SW 1271 (cell line): ENCODE measurements at places on chromosomes 1 and 21.

DNA sequence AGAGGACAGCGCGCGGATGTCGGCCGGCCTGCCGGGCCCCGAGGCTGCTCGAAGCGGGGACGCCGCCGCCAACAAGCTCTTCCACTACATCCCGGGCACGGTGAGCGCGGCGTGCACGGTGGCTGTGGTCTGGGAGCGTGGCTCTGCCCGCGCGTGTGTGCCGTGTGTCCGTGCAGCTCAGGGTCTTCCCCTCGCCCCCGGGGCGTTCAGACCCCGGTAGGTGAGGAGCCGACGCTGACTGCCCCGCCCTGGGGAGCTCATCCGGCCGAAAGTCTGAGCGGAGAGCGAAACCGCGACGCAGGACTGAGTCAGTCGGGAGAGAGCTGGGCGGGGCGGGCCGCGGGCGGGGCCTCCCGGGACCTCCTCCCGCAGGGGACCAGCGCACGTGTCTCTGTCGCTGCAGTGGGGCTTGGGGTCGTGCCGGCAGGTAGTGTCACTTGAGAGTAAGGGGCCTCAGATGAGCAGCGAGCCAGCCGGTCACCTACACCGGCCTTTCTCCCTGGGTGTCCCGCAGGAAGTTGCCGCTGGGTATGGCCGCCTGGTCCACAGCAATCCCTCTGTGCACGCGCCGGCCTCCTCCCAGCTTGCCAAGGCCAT, 520 bp downstream of the PLEKHN1 start:
- DNase-seq, result no peak

DNA sequence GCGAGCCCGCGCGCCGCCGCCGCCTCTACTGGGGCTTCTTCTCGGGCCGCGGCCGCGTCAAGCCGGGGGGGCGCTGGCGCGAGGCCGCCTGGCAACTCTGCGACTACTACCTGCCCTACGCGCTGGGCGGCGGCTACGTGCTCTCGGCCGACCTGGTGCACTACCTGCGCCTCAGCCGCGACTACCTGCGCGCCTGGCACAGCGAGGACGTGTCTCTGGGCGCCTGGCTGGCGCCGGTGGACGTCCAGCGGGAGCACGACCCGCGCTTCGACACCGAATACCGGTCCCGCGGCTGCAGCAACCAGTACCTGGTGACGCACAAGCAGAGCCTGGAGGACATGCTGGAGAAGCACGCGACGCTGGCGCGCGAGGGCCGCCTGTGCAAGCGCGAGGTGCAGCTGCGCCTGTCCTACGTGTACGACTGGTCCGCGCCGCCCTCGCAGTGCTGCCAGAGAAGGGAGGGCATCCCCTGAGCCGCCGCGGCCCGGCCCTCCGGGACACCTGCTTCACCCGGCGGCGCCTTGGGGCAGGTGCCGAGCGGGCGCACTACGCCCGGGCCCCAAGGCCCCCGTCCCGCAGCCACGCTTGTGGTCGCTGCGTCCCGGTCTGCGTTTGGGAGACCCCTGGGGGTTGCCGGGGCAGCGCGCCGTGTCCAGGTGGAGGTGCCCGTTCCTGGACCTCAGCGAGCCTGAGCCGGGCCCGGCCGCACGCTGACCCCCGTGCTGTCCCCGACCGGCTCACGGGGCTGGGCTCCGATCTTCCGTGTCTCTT, 944 bp downstream of the B3GALT6 start:
- DNase-seq, result no peak

GRCh38 chr1:234665975-234666605, 56.1 kb upstream of the IRF2BP2 start:
- DNase-seq, result no peak

GRCh38 chr1:4711416-4712275, 57.2 kb downstream of the AJAP1 start:
- DNase-seq, result no peak

DNA sequence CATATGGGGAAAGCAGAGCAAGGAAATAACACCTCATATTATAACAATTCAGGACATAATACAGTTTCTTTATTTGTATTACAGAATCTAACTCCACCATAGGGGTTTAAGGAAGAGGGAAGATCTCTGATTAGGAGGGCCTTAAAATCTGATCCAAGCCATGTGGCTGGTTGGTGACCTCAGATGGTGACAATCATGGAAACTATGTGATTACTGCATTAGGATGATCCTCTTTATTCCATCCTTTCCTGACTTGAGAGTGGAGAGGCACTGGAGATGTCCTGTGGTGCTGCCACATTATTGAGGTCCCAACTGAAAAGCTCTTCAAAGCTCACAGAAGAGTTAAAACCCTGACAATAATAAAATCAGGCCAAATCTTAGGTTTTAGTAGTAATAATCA, 168.1 kb upstream of the BEND5 start:
- DNase-seq, result no peak

DNA sequence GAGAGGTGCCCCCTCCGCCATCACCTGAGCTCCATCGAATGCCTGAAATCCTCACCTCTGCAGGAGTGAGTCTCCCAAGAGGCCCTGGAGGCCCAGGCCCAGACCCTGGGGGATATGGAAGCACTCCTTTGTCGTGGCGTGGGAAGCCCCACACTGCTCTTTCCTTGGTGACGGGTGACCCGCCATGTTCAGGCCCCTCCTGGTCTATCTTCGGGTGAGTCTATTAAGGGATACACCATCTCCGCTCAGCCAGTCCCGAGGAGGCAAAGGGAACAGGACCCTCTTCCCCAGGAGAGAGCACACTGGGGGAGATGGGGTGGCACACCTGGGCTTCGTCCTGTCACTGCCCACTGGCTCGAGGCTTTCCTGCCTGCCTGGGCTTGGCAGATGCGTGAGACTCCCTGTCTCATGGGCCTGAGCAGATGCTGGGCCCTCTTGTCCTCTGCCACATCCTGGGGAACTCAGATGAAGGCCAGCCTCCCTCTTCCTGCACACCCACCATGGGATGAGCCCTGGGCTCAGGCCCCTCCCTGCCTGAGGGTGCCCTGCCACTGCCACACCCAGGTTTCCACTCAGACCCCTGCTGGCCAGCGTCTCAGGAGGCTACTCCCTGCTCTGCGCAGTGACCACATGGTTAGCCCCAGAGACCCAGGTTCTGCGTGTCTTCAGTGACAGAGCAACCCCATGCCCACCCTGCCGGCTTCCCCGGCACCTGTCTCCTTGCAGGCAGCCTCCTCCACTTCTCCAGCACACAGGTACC, 3.8 kb upstream of the NPHP4 start:
- DNase-seq, result no peak

GRCh38 chr1:106185089-106185488, 871.4 kb upstream of the PRMT6 start:
- DNase-seq, result no peak

- DNase-seq, result no peak
Measured at GRCh38 chr21:37378700-37379139, 12.1 kb downstream of the DYRK1A start.

DNA sequence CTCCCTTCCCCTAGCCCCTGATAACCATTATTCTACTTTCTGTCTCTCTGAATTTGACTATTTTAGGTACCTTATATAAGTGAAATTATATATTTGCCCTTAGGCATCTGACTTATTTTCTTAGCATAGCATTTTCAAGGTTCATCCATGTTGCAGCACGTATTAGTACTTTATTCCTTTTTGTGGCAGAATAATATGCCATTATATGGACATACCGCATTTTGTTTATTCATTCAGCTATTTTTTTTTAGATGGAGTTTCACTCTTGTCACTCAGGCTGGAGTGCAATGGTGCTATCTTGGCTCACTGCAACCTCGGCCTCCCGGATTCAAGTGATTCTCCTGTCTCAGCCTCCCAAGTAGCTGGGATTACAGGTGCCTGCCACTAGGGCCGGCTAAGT, 326.2 kb upstream of the PLXNA2 start:
- DNase-seq, result no peak

- no peak for DNase-seq
Measured at GRCh38 chr1:8429549-8430110, 111.7 kb downstream of the SLC45A1 start.

GRCh38 chr1:9402256-9402616, 109.5 kb downstream of the SPSB1 start:
- no peak for DNase-seq

DNA sequence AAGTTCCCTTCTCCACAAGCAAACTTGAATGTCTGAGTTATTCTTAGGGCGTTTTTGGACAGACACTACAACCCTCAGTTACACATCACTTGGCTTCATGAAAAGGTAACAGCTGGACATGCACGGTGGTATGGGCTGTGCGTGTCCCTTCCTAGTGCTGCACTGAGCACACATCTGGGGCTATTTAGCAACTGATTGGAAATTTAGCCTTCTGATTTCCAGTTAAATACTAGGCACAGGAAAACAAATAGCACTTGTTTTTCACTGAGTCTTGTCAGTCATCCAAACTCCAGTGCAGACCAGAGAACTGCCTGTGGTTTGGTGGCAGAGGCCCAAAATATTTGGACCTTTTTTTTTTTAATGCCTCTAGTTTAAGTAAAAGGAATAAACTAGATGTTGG, 134.7 kb downstream of the TGFBR3 start:
- no peak for DNase-seq

DNA sequence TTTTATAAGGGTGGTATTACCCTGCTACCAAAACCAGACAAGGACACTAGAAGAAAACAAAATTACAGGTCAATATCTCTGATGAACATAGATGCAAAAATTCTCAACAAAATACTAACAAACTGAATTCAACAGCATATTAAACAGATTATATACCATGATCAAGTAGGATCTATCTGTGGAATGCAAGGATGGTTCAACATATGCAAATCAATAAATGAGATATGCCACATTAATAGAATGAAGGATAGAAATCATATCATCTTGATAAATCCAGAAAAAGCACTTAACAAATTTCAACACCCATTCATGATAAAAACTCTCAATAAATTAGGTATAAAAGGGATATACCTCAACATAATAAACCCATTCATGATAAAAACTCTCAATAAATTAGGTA, 24.3 kb upstream of the MYBPHL start:
- DNase-seq, result no peak

DNA sequence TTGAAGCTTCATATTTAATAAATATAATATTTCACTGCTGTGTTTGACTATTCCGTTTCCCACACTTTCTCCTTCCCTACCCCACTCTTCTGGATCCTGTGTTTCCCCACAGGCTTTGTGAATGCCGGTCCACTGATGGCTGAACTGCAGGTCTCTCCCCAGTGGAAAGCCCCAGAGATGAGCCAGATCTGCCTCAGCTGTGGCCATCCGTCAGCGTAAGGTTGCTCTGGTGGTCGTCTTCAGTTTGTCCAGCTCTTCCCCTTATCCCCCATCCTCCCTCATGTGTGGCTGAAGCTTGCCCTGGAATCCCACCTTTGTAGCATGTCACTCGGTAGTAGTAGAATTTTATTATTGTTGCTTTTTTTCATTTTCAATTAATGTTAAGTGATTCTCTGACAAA, 11.4 kb downstream of the SMAP2 start:
- no peak for DNase-seq

- DNase-seq, result no peak
Measured at GRCh38 chr21:35602811-35603362, 457.4 kb downstream of the SETD4 start.

GRCh38 chr1:218266356-218266755, 18.7 kb upstream of the RRP15 start:
- DNase-seq, result no peak

- DNase-seq, result no peak
Measured at GRCh38 chr1:153509729-153510354, 25.9 kb downstream of the S100A6 start.

DNA sequence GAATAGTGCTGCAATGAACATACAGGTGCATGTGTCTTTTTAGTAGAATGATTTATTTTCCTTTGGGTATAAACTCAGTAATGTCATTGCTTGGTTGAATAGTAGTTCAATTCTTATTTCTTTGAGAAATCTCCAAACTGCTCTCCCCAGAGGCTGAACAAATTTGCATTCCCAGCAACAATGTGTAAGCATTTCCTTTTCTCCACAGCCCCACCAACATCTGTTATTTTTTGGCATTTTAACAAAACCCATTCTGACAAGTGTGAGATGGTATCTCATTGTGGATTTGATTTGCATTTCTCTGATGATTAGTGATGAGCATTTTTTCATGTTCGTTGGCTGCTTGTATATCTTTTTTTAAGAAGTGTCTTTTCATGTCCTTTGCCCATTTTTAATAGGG, 21.9 kb upstream of the EEIG2 start:
- DNase-seq, result no peak
